ENCODE measurements at places on chromosomes 11 and 22.

GRCh38 chr11:62547691-62548281 lies 1.2 kb upstream of the AHNAK start:
- peak; percentile 59 for DNase-seq

DNA sequence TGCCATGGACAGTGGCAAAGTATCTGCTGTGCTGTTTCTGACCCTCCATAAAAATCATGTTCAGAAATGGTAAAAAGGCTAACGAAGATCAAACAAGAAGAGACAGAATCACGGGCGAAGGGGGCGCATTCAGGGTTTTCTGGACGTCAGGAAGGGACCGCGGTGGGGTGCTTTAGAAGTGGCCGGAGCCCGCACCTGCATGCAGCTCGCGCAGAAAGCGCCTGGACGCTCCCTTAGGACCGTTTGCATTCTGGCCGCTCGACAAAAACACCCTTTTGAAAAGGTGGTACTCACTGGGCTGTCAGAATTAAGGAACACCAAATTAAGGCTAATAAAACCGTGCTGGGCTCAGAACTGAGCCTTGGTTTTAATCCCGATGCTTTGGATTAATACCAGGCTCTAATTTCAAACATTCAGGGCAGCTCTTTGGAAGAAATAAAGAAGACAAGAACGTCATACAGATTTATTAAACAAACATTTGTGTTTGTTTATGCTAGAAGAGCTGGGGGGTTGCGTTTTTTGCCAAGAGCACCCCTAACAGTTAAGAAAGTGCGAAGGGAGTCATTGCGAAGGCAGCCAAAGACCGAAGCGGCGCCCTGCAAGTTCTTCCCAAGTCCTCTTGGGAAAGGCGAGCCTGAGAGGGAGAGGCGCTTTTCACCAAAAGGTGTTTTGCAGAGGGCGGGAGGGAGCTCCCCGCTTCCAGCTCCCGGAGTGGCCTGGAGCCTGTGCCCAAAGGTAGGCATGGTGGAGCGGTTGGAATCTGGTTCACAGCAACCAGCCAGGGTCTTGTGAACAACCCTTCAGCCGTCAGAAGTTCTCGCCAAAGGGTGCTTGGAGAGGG lies 47.7 kb upstream of the DBX1 start:
- no peak for DNase-seq

- DNase-seq, result no peak
These were observed 7.0 kb upstream of the CASP12 start for GRCh38 chr11:104905271-104905670.

- DNase-seq, result no peak
These were observed 15.7 kb upstream of the CYTH4 start for GRCh38 chr22:37266581-37267134.

GRCh38 chr22:20218987-20219386 lies 49.1 kb downstream of the RTN4R start:
- no peak for DNase-seq

Data from uterus (tissue), 4 donors.